Retina (tissue), 1 donor: ENCODE measurements at places on chromosomes 2 and 18.

GRCh38 chr18:45008694-45009413 is 328.2 kb downstream of the SETBP1 start:
- DNase-seq: no peak

GRCh38 chr2:66305718-66306117 is 129.2 kb upstream of the MEIS1 start:
- DNase-seq: peak; percentile 82

- DNase-seq: no peak
Measured at GRCh38 chr2:30410217-30410616, 36.8 kb upstream of the LCLAT1 start.

DNA sequence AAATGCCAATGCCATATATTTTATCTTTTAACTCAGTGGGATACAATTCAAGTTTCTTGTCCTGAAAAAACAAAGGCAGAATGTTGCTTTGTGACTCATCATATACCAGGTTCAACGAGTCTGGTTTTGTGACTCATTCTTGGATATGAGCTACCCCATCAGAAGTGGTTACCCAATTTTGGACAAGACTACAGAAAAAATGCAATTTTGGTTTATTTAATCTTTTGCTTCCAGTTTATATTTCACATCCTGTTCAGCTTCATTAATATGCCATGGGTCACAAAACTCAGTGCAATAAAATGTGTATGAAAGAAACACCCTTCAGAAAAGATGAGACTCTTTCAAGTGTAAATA is 25.0 kb downstream of the FN1 start:
- DNase-seq: no peak

DNA sequence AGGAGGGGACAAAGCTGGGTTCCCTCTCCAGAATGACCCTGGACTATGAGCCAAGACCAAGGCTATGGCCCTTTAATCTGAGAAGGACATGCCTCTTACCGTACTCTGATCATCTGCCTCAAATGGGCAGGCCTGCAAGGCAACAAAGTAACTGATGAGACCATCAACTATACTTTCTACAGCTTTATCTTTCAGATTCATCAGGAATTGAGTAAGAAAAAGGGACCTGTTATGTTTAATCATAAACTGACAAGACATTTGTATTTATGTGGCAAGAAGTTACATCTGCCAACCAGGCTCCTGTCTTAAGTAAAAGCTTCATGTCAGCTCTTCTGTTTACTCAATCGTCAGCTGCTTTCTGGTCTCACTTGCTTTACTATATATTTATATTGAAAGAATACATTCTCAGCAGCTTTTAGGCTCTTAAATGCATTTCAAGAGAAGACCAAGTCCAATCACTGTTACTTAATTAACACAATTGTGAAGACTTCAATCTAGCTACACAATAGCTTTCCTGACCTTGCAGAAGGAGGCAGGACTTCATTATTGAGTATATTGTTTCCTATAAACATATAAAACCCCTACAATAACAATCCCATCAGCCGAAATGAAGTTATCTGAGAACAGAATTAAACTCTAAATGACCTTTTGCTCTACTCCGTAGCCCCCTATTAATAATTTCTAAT is 163.8 kb downstream of the ETAA1 start:
- DNase-seq: no peak

DNA sequence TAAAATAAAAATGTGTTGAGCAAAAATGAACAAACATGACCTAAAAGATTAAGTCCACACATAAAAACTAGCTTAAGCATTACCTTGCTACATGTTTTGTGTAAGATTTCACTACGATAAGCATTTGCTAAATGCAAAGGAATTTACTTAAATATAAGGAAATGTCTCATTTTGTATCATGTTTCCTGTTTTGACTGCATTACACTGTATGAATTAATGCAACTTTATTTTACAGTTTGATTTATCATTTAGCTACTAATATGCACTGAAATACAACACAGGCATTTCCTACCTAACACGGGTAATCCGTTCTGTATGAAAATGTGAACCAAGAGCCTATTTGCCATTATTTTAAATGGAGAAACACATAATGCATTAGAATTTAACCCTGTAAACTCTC is 1076.5 kb upstream of the DDX18 start:
- no peak for DNase-seq

DNA sequence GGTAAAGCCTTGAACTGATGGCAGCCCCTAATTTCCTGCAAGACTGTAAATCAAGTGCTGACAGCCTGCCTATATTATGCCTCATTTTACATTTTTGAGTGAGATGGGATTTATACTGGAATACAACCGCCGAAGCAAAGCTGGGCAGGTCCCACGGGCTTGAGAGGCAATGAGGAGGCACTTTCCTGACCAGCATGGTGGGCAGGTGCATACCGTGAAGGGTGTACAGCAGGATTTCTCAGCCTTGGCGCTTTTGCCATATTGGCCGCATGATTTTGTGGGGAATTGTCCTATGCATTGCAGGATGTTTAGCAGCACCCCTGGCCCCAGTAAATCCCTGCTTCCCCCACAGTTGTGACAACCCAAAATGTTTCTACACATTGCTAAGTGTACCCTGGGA is 22.8 kb downstream of the CEP68 start:
- DNase-seq: no peak

- peak; percentile 56 for DNase-seq
Measured at GRCh38 chr2:199461711-199462346, 4.1 kb upstream of the SATB2 start.

GRCh38 chr18:31736630-31737029 is 24.1 kb downstream of the SLC25A52 start:
- DNase-seq: no peak

DNA sequence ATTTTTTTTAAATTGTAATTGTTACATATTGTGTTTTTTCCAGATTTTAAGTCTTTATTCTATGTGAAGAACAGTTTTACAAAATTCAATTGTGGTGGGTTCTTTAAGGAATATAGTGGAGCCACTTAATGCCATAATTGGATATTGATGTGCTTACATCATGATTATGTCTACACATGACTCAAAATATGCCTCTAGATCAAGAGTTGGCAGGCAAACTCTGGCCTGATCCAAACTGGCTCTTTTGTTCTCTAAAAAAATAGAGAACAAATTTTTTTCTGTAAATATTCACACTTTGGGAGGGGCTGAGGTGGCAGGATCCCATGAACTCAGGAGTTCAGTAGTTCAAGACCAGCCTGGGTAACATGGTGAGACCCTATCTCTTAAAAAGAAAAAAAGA is 8.3 kb downstream of the EHBP1 start:
- DNase-seq: no peak

DNA sequence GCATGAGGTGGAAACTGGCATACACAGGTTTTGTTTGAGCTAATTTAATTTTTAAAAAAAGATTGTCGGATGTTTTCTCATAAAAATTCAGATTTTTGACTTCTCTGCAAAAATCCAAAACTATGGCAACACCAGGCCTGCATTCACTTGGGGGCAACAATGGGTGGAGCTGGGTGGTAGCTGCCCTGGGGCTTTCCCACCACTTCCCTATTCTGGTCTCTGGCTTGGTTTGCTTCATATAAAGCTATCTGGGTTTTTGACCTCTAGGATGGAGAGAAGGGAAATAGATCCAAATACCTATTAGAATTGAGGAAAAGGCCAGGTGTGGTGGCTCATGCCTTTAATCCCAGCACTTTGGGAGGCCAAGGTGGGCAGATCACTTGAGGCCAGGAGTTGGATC is 5.5 kb upstream of the CYP27A1 start:
- DNase-seq: no peak

- no peak for DNase-seq
Measured at GRCh38 chr2:61196671-61197070, 34.7 kb downstream of the C2orf74 start.

DNA sequence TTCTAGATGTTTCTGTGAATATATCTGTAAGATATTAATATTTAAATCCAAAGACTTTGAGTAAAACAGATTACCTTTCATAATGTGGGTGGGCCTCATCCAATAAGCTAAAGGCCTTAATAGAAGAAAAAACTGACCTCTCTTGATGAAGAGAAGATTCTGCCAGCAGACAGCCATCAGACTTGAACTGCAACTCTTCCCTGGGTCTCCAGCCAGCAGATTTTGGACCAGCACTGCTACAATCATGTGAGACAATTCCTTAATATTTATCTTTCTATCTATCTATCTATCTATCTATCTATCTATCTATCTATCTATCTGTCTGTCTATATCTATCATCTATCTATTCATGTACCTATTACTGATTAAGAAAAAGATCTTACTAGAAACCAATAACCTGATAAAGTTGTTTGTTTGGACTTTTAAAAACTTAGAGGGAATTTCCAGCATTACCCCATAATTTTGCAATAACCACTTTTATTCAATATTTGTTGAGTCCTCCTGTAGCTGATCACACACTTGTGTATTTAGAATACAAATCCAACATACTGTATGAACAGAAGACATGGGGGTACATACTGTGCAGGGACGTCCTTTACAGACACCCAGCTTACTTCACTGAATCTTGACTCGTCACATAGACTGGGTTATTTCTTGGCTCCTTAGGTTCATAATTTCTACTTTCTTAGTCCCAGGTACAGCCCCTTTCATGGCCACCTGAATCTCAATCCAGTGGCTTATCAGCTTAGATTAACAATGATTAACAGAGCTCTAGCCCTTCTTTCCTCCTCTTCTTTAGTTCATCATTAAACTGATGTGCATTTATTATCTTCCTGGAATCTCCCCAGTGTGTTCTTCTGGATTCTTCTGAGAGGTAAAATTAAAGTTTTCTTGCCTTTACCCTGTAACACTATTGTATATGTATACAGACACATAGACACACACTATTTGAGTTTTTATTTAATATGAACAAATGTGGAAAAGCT is 27.2 kb upstream of the STAT4 start:
- no peak for DNase-seq

- no peak for DNase-seq
Measured at GRCh38 chr2:56230156-56230555, 46.4 kb downstream of the CCDC85A start.

DNA sequence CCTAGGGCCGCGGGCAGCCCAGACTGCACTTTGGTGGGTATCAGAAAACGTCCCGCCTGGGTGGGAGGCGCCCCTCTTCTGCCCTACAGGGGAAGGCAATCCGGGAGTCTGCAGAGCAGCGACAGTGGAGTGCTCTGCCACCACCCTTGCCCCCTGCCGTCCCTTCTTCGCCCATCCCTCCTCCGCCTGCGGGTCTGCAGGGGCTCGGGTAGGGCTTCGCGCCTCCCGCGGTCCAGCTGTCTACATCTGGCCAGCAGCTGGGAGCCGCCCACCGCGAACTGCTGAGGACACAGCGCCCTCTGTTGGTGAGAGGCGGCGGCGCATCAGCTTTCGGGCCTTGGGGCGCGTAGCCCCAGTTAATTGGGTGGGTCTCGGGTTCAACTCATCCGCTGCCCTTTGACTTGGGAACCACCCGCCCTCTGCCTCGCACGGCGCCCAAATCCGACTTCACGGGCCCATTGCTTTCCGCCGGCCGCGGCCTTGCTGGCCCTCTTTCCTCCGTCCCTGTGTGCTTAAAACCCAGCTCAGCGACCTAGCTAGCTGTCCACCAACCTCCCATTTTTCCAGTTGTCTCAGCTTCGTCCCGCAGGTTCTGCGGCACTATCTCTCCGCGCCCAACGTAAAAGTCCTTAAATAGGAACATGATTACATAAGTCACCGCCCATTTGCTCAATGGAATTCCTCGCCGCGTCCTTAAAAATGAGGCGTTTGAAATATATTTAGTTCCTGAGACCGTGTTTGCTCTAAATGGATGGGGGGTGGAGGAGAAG is 17.6 kb downstream of the WNT10A start:
- DNase-seq: peak; percentile 91

DNA sequence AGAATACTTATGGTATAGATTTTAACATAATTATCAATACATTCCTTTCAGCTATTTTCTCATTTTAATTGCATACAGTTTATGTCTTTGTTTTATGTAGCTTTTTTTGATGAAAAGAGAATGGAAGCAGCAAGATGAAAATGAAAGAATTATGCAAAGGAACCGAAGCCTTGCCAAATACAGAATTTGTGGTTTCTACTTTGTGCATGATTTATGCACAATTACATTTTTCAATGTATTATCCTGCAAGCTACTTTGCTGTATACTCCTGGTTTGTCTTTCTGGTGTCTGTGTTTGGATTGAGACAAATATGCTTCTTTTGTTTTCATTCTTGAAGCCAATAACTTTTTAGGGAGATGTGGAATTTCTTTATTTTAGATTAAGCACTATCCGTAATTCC is 1642.6 kb upstream of the CELF4 start:
- no peak for DNase-seq

DNA sequence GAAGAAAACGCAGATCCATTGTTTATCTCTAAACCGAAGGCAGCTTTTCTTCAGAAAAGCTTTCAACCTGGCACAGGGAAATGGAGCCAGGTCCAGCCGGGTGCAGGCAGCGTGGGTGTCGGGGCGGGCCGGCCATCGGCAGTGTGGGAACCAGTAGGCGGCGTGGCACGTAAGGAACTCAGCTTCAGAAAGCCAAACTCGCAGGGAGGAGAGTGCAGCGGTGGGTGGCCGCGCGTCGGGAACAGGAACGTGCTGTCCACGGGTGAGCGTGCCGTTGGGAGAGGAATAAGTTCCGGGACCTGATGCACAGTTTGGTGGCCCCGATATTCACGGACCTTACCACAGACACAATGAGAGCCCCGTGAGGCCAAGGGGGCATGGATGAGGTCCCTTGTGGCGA is 270.4 kb downstream of the TWIST2 start:
- no peak for DNase-seq

DNA sequence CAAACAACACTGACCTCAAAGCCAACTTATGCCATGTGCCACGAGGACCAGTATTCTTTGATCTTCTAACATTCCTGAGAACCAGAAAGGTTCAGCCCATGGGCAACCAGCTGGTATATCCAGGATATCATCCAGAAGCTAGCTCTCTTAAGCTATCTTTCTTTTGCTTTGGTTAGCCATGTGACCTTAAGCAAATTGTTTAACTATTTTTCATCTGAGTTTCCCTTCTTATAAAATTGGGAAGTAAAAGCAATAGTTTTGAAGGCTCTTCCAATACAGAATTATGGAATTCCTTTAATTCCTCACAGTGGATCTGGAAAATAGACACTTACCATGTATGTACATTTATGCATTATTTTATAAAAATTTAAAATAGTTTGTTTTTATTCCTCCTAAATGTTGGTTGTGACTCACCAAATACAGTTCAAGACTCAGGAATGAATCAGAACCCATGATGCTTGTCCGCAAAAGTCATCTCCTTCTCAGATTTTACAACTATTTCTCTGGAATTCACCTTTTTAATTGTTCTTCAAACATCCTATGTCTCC is 435.7 kb downstream of the ZEB2 start:
- DNase-seq: no peak

DNA sequence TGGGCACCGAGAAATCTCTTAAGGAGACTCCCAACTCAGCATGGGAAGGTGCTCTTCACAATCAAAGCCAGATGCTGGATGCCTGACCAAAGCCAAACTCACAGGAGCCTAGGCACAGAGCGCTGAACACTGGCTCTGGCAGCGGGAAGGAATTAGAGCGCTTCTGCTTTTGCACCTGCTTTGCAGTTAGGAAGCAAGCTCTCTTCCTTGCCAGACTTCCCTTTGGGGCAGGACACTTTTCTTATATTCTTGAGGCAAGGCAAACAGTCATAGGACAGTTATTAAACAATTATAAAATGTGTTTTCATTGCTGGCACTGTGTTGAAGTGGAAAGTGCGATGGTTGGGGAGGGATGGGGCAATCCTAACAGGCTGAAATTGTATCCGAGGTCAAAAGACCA is 79.6 kb upstream of the DNMT3A start:
- DNase-seq: no peak

GRCh38 chr2:120315367-120316033 is 30.4 kb upstream of the INHBB start:
- no peak for DNase-seq

GRCh38 chr2:117825437-117825836 is 10.9 kb downstream of the DDX18 start:
- no peak for DNase-seq
